ENCODE measurements at places on chromosomes 3 and 15. TPM values are rescaled to one million over a fixed set of nuclear protein-coding genes. Genes with fewer than 3 reads are reported as not detected.

GUCA1C gene
- 3.9 TPM for total RNA-seq

GRCh38 chr15:96412906-96413231 lies 82.4 kb downstream of the NR2F2 start:
- no peak for DNase-seq

DNA sequence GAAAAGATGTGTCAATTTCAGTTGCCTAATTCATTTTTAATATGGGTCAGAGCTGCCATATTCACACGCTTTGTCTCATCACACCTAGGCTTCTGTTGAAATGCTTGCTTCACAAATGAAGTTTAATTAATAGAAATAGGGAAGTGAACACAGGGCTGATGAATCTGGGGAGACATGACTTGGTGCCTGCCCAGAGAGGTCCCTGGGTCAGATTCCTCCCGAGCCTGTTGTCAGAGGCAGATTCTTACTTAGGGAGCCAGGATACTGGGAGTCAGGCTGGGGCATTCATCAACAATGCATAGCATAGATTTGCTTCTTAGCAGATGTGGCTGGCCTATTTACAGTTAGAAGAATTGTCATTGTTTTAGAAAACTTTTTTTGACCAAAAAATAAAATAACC lies 90.6 kb downstream of the CACNA1D start:
- DNase-seq = no peak

DCP1A gene
- 17.3 TPM for total RNA-seq

GRCh38 chr3:190811775-190812480 lies 50.6 kb downstream of the GMNC start:
- peak; percentile 82 for DNase-seq

IRAK2 gene
- 13.7 TPM for total RNA-seq

DNA sequence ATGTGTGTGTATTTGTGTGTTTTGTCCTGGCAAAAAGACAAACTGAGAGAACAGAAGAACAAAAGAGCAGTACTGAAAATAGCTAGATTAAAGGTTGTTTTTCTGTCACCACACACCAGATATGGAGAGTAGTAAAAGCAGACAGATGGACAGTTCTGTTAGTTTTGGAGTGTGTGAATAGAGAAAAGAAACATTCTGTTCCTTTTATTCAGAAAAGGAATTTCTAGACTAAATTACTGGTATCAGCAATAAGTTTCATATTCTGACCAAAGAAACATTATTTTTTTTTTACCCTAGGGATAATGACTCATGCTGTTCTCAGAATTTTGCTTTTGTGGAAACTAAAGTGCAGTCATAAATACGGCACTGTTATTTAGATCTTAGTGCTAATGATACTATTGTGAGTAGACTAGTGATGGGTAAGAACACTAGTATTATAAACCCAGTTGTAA lies 32.9 kb downstream of the PIK3CA start:
- DNase-seq = peak; percentile 33

FETUB gene
- not detected for total RNA-seq

GRCh38 chr3:65963787-65964677 lies 74.7 kb downstream of the MAGI1 start:
- peak; percentile 97 for DNase-seq

DNA sequence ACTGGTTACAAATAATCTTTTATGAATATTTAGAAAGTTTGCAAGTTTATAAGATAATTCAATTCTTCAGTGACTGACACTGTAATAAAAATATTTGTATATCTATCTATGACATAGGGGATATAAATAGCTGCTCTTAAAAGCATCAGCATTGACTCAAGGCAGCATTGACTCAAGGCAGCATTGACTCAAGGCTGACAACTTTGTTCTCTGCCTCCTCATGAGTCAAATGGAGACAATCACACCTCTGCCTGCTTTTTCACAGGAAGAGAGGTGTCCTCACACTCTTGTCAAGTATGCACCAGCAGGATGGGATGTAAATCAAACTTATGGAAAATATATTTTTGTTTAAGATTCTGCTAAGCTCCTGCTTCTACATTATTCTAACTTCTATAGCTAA lies 1173.1 kb downstream of the NSUN3 start:
- DNase-seq = peak; percentile 11

DNA sequence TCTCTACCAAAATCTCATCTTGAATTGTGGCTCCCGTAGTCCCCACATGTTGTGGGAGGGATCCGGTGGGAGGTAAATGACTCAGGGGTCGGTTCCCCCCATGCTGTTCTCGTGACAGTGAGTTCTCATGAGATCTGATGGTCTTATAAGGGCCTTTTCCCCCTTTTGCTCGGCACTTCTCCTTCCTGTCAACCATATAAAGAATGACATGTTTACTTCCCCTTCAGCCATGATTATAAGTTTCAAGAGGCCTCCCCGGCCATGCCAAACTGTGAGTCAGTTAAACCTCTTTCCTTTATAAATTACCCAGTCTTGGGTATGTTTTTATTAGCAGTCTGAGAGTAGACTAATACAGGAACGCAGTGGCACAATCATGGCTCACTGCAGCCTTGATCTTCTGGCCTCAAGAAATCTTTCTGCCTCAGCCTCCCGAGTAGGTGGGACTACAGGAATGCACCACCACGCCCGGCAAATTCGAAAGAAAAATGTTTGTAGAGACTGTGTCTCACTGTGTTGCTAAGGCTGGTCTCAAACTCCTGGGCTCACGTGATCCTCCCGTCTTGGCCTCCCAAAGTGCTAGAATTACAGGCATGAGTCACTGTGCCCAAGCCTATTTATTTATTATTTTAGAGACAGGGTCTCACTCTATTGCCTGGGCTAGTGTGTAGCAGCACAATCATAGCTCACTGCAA lies 101.0 kb downstream of the ATP10A start:
- no peak for DNase-seq

DNA sequence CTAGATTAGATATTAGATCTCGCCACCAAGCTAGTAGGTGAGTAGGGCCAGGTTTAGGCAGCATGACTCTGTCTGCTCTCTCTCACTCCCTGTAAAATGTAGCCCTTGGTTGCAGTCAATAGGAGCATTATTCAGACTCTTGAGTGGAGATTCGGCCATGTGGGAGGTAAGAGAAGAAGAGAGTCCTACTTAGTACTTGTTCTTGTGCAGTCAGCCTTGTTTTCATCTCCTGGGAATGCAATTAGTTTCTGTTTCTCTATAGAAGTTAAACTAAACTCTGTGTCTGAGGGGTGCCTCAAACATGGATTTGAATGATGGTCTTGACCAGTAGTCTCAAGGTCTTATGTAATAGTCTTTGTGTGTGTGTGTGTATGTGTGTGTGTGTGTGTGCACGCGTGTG lies 229.5 kb upstream of the DPH6 start:
- no peak for DNase-seq

PDZRN3 gene
- 0.17 TPM for total RNA-seq

DNA sequence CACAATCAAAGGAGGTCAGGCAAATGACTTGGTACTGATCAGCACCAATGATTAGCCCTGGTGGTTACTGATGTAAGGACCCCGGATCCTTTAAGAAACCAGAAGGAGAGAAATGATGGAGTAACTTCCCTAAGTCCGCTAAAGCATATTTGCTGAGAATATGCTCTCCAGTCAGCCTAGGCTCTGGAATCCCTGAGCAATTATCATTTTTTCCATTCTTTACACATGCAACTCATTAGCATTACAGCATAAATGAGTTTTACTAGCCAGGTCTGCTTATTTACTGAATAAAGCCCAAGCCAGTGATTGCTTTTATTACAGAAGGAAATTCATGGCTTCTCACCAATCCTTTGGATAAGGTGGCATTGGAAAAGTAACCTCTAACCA lies 139.2 kb upstream of the WNT5A start:
- DNase-seq = no peak

GRCh38 chr3:126934031-126934531 lies 48.8 kb upstream of the PLXNA1 start:
- DNase-seq = peak; percentile 52

SNURF gene
- total RNA-seq = 8.0 TPM

GRCh38 chr3:148079370-148079769 lies 618.3 kb upstream of the AGTR1 start:
- DNase-seq = no peak

Data from renal cortical epithelial cell (primary cell).